ENCODE measurements at places on chromosomes 2 and 18. TPM values are rescaled to one million over a fixed set of nuclear protein-coding genes. Genes with fewer than 3 reads are reported as not detected.

- peaks cover 33% of the 10 kb centered on the region for H3K36me3 ChIP-seq
- peak; percentile 5 for DNase-seq
- H3K27ac ChIP-seq, result no peak overlapping the region
- no peaks in the 10 kb centered on the region for H3K27me3 ChIP-seq
- H3K4me1 ChIP-seq, result no peaks in the 10 kb centered on the region
Measured at GRCh38 chr2:11807156-11808015, 61.0 kb downstream of the LPIN1 start.

DNA sequence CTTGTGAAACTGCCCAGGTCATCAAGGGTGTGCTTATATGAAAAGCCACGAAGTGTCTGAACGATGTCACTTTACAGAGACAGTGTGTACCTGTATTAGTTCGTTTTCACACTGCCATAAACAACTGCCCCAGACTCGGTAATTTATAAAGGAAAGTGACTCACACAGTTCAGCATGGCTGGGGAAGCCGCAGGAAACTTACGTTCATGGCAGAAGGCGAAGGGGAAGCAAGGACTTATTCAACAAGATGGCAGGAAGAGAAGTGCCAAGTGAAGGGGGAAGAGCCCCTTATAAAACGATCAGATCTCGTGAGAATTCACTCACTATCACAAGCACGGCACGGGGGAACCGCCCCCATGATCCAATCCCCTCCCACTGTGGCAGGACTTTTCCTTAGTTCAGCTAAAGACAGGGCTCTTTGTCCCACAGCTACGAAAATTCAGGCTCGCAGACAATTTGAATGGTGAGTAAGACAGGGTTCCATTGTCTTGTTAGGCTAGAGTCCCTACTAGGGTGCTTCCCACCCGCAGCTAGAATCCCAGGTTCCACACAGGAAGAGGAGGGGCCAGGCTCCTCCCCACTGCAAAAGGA, 20.1 kb downstream of the TMEM177 start:
- no peaks in the 10 kb centered on the region for H3K27me3 ChIP-seq
- H3K36me3 ChIP-seq, result no peaks in the 10 kb centered on the region
- no peak for DNase-seq
- peak overlapping the region; percentile 10 for H3K4me3 ChIP-seq
- peaks cover 13% of the 10 kb centered on the region for H3K4me1 ChIP-seq
- H3K27ac ChIP-seq, result no peak overlapping the region

Gene CDK15
- not detected for total RNA-seq

- H3K27me3 ChIP-seq, result peaks cover 10% of the 10 kb centered on the region
- no peak for DNase-seq
- peak overlapping the region; percentile 99 for H3K4me3 ChIP-seq
- no peaks in the 10 kb centered on the region for H3K36me3 ChIP-seq
- no peak overlapping the region for H3K27ac ChIP-seq
Measured at GRCh38 chr18:25351280-25351775, 638 bp downstream of the ZNF521 start.

DNA sequence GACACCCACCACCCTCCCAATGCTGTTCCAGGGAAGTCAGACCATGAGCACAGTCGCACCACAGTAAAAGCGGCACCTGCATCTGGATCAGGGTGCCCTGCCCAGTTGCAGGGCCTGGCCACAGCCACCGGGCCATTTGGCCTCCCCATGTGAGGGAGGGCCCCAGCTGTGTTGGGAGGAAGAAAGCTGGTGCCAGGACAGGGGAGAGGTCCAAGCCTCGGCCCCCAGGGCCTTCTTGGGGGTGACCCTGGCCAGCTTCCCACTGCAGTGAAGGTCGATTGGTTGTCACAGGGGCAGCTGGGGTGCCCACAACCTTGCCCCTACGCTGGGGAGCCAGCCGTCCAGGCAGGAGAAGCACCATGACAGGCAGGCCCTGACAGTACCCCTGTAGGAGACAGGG, 183.2 kb upstream of the RAB6C start:
- H3K4me1 ChIP-seq, result 0 out of 2 replicates have a peak, but pooled peaks cover 2% of the 10 kb centered on the region
- no peak for DNase-seq

DNA sequence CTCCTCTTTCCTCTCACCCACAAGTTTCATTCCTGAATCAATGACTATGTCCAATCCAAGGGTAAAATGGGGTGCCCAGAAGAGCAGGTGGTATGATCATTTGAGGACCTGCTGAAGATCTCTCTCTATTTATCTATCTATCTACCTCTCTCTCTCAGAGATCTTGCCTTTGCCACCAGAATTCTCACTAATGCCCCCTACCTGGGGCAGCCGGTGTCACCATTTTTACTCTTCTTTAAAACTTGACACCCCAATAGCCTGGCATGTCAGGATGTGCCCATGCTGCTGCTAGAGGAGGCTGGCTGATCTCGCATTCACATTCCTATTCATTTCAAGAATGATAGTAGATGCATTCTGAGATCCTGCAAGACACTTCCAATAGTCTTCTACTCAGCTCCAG, 24.3 kb upstream of the RPIA start:
- no peaks in the 10 kb centered on the region for H3K4me1 ChIP-seq
- DNase-seq, result no peak
- no peak overlapping the region for H3K4me3 ChIP-seq
- H3K27ac ChIP-seq, result no peak overlapping the region
- H3K27me3 ChIP-seq, result no peaks in the 10 kb centered on the region
- H3K36me3 ChIP-seq, result no peaks in the 10 kb centered on the region

Gene AP1S3
- 11.0 TPM for total RNA-seq

DNA sequence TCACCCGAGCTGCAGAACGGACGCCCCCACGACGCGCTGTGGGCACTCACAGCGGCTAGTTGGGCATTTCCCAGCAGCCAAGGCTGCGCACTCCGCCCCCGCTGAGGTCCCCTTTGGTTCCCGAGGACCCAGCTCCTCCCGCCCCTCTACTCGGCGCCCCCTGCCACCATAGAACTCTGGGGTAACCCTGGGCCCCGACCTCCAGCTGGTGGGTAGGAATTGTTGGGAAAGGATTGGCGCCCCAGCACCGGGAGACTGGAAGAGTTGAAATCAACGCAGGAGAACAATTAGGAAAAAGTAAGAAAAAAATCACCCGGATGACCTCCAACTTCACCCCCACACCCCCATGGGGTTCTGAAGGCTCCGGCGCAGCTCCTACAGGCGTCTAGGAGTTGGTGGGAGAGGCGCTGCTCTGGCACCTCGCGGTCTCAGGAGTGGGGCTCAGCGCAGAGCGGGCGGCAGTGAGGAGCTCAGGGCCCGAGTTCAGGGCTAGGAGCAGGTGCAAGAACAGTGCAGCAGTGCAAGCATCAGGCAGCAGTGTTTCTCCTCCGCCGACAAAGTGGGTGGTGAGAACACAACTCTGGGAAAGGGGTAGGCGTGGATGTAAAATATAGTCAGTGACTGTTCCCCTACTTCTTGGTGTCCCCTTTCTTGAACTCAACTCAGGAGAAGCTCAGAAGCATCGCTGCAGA, 14.0 kb downstream of the POU3F3 start:
- DNase-seq, result peak; percentile 29
- H3K27ac ChIP-seq, result no peak overlapping the region
- H3K36me3 ChIP-seq, result no peaks in the 10 kb centered on the region
- peak overlapping the region; percentile 26 for H3K4me3 ChIP-seq

DNA sequence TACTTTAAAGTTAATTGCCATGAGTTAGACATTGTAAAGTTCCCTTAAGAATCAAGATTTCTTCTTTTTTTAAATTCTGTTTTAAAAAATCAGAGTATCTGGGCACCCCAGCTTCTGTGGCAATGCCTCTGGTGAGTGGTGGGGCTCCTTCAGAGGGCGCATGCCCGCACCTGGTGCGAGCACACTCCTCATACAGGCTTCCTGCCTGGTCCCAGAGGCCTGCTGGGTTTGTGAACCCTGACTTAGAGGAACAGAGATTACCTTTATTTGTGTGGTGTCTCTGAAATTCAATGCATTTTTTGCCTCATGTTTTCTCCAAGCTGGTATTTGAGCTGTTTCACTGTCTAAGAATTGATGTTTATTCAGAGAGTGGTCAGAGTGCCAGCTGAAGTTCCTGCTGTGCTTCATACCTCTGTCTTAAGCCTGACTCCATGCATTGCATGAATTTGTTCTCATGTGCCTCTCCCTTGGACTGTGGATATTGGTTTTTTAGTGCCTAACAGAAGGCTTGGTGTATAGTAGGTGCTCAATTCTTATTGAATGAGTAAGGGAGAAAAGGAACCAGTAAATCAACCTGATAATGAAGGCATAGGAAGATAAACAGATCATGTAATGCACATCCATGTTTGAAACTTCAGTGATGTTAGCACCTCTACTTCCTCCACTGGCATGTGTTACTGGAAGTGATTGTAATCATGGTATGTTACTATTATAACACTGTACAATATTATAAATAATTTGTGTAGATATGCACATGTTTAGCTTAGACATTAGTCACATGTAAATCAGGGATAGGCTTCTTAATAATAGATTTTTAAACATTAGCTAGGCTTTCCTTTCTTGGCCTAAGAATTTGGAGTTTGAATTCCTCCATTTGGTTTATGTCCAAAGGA, 29.0 kb downstream of the PHLPP1 start:
- H3K4me3 ChIP-seq, result peak overlapping the region; percentile 42
- no peak for DNase-seq
- peaks cover 7% of the 10 kb centered on the region for H3K36me3 ChIP-seq

- no peak overlapping the region for H3K27ac ChIP-seq
- H3K4me3 ChIP-seq, result no peak overlapping the region
- DNase-seq, result no peak
- no peaks in the 10 kb centered on the region for H3K36me3 ChIP-seq
- no peaks in the 10 kb centered on the region for H3K27me3 ChIP-seq
- H3K4me1 ChIP-seq, result no peaks in the 10 kb centered on the region
Measured at GRCh38 chr18:68667121-68667520, 47.8 kb downstream of the TMX3 start.

Gene SYT4
- 3.4 TPM for total RNA-seq

- H3K27me3 ChIP-seq, result no peaks in the 10 kb centered on the region
- DNase-seq, result no peak
- no peak overlapping the region for H3K4me3 ChIP-seq
- no peak overlapping the region for H3K27ac ChIP-seq
Measured at GRCh38 chr2:36492216-36492945, 105.6 kb downstream of the FEZ2 start.

GRCh38 chr2:11435036-11435435, 30.9 kb downstream of the E2F6 start:
- no peaks in the 10 kb centered on the region for H3K4me1 ChIP-seq
- no peak overlapping the region for H3K27ac ChIP-seq
- H3K4me3 ChIP-seq, result no peak overlapping the region
- H3K27me3 ChIP-seq, result no peaks in the 10 kb centered on the region
- DNase-seq, result no peak

- no peak for DNase-seq
- no peak overlapping the region for H3K27ac ChIP-seq
- H3K36me3 ChIP-seq, result peaks cover 37% of the 10 kb centered on the region
- no peaks in the 10 kb centered on the region for H3K4me1 ChIP-seq
Measured at GRCh38 chr2:3387644-3388411, 8.3 kb downstream of the TRAPPC12 start.

DNA sequence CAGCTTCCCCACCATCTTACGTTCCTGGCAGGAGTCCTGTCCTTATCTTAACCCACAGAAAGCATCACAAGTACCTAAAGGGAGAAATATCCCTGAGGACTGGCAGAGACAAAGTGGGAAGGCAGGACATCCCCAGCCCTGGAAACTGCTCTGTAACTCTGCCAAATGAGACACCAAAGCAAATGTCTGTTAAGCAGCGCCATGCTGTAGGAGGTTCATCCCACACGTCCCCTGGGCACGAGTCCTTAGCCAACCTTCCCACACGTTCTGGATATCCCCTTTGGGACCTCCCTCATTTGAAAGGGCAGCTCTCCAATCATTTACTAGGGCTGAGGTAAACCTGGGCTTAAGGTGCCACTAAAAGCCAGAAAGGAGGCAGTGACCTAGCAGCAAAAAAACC, 207.2 kb downstream of the ATAD2B start:
- DNase-seq, result no peak
- no peaks in the 10 kb centered on the region for H3K27me3 ChIP-seq
- no peaks in the 10 kb centered on the region for H3K4me1 ChIP-seq
- H3K36me3 ChIP-seq, result peaks cover 24% of the 10 kb centered on the region

DNA sequence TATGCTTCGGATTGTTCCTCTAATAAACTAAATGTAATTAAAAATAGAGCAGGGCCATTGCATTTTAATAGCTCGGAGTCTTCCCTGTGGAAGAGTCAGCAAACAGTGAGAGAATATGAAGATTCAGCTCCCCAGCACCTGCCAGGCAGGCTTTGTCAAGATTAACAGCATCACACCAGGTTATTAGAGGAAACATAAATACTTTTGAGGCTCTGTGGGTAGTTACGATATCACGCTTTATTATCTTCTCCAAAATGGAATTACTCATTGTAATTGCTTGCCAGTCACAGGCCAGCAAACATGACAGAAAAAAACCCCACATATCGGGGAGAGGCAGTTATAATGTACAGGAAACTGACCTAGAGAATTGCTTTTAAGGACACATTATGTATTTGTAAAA, 303.9 kb downstream of the CPS1 start:
- H3K27me3 ChIP-seq, result no peaks in the 10 kb centered on the region
- H3K4me1 ChIP-seq, result peaks cover 11% of the 10 kb centered on the region
- H3K36me3 ChIP-seq, result no peaks in the 10 kb centered on the region
- H3K4me3 ChIP-seq, result no peak overlapping the region
- no peak for DNase-seq
- no peak overlapping the region for H3K27ac ChIP-seq

Measured in H9 (cell line).